ENCODE measurements at places on chromosomes 6 and 20. TPM values are rescaled to one million over a fixed set of nuclear protein-coding genes. Genes with fewer than 3 reads are reported as not detected.
A peak's percentile ranks its signal among the peaks of the same experiment; 100 is the strongest.

TBC1D20 gene
- 30.5 TPM for total RNA-seq

DIDO1 gene
- 57.5 TPM for total RNA-seq

HLA-DOA gene
- 1.6 TPM for total RNA-seq

ADGRF1 gene
- 9.4 TPM for total RNA-seq

NRN1 gene
- 12.3 TPM for total RNA-seq

SLC22A16 gene
- 1.3 TPM for total RNA-seq

FGD2 gene
- total RNA-seq = 13.1 TPM

RNGTT gene
- 28.4 TPM for total RNA-seq

DNA sequence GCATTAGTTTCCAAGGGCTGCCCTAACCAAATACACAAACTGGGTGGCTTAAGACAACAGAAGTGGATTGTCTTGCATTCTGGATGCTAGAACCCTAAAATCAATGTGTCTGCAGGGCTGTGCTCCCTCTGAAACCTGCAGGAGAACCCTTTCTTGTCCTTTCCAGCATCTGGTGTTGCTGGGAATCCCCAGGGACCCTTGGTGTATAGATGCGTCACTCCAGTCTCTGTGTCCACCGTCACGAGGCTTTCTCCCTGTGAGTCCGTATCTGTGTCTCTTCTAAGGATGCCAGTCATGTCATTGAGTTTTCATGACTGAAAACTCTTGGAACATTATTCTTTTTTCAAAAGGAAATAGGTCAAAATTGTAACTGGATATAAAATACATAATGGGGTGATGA, 142.9 kb downstream of the RNASET2 start:
- no peak for DNase-seq

- no peak for DNase-seq
Observed at GRCh38 chr20:50058662-50059402, 54.1 kb downstream of the UBE2V1 start.

GRCh38 chr6:34202329-34203201, 34.1 kb upstream of the HMGA1 start:
- no peak for DNase-seq

DNA sequence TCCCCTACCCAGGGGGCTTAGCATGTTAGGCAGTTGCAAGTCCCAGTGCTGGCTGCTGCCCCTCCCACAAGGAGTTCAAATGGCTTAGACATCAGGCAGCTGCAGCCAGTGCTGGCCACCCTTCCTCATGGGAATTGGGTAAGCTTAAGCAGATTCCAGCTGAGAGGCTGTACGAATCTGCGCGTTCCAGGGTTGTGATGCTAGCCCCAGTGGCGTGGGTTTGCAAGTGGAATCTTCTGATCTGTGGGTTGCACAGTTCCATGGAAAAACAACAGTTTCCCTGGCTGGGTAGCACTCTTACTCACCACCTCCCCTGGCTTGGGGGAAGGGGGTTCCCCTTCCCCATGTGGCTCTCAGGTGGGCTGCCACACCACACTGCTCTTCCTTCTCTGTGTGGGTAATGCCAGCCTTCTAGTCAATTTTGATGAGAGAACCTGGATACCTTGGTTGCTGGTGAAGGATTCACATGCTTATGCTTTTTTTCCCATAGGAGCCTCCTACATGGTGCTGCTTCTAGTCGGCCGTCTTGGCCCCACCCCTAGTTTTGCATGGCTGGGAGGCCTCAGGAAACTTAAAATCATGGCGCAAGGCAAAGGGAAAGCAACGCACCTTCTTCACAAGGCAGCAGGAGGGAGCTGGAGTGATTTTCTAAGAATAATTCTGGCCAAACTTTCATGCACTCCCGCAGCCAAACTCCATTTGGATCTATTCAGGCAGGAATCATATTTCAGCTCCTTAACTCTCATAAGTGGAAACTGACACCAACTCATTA, 13.0 kb downstream of the DYNLT2 start:
- peak; percentile 71 for DNase-seq

DNA sequence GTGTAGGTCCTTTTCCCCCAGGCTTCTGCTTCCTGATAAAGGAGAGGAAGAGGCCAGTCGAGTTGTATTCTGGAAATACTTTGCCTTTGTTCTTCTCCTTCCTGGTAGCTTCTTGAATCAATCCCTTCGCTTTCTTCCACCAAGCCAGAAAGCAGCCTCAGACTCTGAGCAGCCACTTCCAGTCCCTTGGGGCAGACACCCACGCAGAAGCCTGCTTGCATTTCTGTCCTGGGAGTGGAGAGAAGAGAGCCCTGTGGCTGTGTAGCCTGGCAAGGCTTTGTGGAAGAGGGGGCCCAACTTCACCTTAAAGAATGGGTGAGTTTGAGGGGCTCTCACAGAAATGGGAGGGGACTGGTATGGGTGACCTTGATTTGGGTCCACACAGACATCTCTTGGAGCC, 211.0 kb upstream of the SSTR4 start:
- no peak for DNase-seq

DNA sequence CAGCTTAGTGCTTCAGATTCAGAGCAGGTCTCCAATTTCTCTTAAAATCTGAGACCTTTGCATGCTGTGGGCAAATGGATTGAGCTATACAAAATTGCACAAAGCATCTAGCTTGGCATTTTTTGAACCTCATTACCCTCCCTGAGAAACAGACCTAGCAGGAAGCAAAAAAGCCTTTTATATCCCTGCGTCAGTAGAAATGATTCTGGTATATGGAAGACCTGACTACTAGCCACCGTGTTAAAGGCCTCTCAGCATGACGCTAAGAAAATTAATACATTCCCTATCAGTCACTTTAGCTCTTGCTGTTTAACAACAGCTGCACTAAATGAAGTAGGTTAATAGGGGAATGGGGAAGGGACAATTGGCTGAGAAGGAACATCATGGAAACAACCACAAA, 110.7 kb upstream of the SMLR1 start:
- no peak for DNase-seq

GRCh38 chr20:13397300-13397724, 176.2 kb downstream of the ISM1 start:
- DNase-seq = no peak

DNA sequence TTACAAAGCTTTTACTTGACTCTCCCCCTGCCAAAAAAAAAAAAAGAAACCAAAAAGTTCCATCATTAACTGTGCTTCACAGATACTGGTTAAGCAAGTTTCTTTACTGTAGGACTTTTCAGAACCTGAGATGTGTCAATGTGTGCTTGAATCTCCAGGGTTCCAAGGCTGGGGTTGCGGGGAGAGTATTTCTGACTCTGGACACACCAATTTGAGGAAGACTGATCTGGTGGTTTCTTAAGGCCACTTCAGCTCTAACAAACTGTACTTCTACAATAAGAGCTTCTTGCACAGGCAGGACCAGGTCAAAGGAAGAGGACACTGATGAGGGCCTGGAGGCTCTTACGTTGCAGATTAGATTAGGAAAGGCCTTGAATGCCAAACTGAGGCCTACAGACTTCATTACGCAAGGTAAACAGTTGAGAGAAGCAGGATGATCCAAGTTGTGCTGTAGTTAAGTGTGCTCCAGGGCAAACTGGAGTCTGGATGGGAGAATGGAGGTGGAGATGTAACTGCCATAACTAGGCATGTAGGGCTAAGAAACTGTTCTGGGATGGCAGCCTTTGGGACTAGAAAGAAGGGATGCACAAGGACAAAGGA, 24.4 kb downstream of the COMMD7 start:
- DNase-seq = no peak

- no peak for DNase-seq
Observed at GRCh38 chr6:84739866-84740208, 24.6 kb downstream of the TBX18 start.

GRCh38 chr20:37530696-37531095, 3.0 kb upstream of the BLCAP start:
- DNase-seq = no peak

GRCh38 chr6:121881974-121882667, 446.7 kb downstream of the GJA1 start:
- no peak for DNase-seq

DNA sequence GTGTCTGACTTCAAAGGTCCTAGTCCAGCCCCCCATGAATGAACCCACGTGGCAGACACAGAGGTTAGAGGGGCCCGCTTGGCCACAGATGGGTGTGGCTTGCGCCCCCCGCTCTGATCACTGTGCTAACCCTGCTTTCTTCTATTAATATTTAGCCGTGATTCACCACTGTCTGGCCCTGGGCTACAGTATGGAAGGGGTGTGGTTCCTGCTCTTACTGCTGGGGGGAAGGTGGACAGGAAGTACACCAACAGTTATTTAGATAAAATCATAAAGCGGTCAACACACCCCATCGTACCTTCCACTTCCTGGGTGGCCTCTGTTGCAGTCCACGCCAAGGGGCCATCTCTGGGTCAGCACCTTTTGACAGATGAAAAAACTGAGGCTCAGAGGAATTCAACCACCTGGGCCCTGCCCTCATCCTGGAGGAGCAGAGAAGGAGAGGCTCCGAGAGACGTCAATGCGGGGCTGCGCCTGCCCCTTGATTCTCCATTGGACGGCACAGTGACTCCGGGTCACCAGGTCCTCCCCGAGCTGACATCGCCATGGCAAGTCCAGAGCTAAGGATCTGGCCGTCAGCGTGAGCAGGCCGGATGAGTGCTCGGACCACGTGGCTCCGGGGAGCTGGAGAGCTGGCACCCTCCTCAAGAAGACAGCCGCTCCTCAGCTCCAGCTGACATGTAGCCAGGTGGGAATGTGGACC, 206.3 kb downstream of the PREX1 start:
- no peak for DNase-seq

- no peak for DNase-seq
Observed at GRCh38 chr6:121479486-121480098, 44.1 kb downstream of the GJA1 start.

DNA sequence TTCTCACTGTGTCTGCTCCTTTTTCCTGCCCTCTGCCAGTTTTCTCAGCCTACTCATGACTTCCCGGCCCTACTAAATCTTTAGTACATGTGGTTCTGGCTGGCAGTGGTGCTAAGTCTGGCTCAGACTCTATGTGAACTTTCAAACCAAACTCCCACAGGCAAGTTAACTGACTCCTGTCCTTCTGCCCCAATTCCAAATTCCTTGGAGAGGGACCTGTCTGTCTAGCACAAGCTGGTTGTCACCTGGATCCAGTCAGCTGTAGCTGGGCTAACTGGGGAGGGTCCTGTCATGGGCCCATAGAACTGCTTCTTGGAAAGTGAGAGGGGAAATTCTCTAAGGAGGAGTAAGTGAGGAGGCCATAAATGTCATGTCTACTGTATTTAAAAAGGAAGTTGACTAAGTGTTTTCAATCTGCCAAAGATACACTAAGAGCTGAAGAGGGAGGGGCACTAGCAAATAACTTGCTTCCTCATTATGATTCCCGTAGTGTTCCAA, 240.1 kb downstream of the KCNQ5 start:
- DNase-seq = no peak

- DNase-seq = no peak
Observed at GRCh38 chr20:2261046-2261485, 34.7 kb upstream of the TGM3 start.

DNA sequence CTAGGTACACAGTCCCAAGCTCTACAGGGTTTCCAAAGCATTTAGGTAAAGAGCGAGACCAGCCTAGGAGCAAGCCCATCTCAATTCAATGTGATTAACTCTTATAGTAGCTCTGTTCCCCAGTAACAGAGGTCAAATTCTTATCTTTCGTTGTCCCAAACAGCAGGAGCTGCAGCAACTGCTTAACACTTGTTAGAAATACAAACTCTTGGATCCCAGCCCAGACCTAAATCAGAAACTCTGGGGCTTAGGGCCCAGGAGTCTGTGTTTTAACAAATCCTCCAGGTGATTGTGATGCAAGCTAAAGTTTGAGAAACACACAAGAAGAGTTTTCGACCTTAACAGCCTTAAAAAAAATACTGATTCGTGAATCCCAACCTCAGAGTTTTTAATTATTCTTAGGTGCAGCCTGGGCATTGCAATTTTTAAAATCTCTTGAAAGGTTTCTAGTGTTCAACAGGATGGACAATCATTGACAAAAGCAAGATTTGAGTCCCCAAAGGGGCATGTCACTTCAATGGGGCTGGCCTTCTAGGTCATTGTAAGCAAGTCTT, 127.4 kb upstream of the HCRTR2 start:
- DNase-seq = peak; percentile 14
